ENCODE measurements at places on chromosomes 4 and X.

DNA sequence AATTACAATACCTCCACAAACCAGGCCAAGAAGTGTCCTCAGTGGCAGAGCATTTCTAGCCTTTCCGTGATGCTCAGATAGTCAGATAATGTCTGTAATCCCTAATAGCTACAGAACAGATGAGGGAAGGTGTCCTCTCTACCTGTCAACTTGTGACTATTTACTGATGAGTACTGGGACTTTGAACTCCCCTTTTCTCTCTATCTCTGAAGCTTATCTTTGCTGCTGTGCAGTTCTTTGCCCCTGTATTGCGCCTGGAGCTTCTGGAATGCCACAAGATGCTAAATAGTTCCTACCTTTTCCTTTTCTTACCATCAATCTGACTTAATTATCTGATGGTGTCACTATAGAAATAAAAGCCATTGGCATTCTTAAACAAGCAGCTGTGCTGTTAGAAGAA, 30.5 kb downstream of the FGF2 start:
- DNase-seq, result no peak

GRCh38 chr4:140100771-140101170, 53.2 kb downstream of the MAML3 start:
- no peak for DNase-seq

DNA sequence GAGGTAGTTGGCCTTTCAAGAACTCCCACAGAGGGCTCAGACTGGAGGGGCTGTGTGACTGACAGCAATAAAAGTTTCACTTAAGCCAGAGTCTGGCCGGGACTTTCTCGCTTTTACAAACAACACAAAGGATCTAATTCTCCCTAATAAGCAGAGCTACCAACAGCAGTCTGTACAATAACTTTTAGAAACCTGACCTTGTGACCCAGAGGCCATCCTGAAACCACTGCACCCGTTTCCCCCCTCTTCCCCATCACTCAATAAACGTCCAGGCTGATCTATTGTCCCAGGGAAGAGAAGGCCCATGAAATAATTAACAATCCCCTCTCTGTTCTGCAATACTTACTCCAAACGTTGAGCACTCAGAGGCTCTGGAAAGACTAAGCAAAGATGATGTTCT, 442.4 kb downstream of the ZIC3 start:
- no peak for DNase-seq

GRCh38 chr4:10371869-10372471, 85.3 kb downstream of the ZNF518B start:
- no peak for DNase-seq

DNA sequence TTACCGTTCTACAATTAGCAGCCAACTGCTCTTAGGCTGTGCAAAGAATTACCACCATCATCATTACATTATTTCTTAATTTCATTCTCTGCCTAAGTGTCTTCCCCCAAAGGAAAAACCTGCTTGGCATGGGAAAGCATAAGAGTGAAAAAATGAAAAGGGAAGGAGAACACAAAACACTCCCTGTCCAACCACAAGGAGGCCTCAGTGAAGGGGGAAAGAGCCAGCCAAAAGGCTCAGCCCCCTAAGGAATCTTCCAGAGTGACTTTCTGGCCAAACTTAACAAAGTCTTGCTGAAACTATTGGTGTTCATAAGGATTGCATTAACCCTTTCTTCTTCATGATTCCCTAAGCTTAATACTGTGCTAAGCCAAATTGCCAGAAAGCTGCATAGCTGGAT, 287.4 kb downstream of the SMARCA1 start:
- no peak for DNase-seq

GRCh38 chr4:2261853-2262144, at the start of gene MXD4:
MXD4 (minus strand) TSS chr4:2262109; CDS start chr4:2261980, 129 bp downstream.
- DNase-seq, result no peak

DNA sequence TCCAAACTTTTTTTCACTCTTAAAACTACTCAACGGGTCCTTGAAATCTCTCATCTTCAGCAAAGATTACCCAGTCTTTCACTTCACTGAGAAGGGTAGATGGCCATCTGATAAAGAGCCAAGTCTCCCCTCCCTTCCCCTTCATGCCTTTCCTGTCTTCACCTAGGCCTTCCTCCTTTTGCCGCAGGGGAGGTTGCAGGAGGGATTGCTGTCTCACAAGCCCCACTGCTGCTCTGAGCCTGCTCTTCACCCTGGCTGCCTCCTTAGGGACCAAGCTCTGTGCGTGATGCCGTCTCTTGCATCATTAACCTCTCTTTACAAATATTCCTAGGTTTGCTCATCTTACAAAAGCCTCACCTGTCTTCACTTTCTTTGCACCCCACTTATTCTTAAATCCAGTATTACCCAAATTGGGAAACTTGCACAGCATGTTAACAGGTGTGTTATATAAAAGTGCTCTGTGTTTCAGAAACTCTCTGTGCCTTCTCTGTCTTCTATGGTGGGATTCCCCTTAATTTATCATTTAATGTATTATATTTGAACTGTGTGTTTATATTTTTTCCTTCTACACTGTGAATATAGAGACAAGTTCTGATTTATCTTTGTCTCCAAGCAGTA, 3.8 kb downstream of the ZFX start:
- DNase-seq, result no peak

- no peak for DNase-seq
Measured at GRCh38 chrX:57985951-57986350, 75.7 kb upstream of the ZXDA start.

- DNase-seq, result no peak
Measured at GRCh38 chr4:140117947-140118346, 36.0 kb downstream of the MAML3 start.

DNA sequence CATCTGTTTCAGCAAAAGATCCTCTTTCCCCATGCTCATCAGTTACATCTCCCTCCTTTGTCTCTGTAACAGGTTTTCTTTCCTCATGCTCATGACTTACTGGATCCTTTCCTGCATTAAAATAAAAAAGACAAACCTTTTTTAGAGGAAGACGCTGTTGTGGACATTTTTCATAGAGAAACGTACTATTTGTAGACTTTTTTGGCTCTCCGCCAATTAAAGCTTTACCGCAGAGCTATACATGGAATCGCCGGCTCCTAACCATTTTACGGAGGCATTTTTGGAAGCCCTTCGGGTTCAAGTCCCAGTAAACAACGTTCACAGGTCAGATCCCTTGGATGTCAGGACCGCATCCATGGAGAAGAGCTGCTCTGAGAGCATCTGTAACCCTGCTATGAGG, 1.3 kb downstream of the FAM9C start:
- no peak for DNase-seq

GRCh38 chr4:186724864-186725468, 1.3 kb upstream of the FAT1 start:
- peak; percentile 23 for DNase-seq

- DNase-seq, result peak; percentile 78
Measured at GRCh38 chr4:153345012-153345981, 809 bp downstream of the MND1 start.

GRCh38 chr4:38400946-38401345, 263.1 kb upstream of the KLF3 start:
- DNase-seq, result no peak

- no peak for DNase-seq
Measured at GRCh38 chr4:152860046-152860445, 76.1 kb upstream of the FHDC1 start.

- DNase-seq, result no peak
Measured at GRCh38 chr4:153564630-153565525, 98.7 kb downstream of the TMEM131L start.

DNA sequence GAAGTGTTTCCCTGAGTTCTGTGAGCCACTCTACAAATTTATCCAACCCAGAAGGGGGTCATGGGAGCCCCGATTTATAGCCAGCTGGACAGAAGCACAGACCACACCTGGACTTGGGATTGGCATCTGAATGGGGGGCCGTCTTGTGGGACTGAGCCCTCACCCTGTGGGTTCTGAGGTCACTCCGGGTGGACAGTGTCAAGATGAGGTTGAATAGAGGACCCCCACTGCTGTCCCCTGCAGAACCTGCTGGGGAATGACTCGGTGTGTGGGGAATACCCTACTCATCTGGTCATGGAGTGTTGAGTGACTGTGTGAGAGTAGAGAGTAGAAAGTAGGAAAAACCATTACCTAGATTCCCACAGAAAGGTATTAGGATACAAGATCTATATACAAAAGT, 67.5 kb downstream of the ZFYVE28 start:
- no peak for DNase-seq

GRCh38 chrX:40064055-40064597, 33.6 kb downstream of the BCOR start:
- no peak for DNase-seq
